ENCODE measurements at places on chromosomes 1 and 21.

DNA sequence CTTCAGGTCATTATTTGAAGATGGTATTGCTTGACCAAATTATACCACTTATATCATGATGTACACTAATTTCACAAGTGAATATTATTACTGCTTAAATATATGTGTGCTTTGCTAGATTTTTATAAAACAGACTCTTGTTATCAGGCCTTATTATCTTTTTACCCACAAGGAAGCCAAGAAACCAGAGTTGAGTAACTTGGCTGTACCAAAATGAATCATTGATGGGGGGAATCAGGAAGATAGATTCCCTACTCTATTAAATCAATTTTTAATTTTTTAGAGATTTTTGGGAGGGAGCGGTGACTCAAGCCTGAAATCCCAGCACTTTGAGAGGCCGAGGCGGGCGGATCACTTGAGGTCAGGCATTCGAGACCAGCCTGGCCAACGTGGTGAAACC, 16.0 kb upstream of the SCCPDH start:
- no peak for DNase-seq

GRCh38 chr1:224670506-224670905, 54.4 kb downstream of the CNIH3 start:
- no peak for DNase-seq

DNA sequence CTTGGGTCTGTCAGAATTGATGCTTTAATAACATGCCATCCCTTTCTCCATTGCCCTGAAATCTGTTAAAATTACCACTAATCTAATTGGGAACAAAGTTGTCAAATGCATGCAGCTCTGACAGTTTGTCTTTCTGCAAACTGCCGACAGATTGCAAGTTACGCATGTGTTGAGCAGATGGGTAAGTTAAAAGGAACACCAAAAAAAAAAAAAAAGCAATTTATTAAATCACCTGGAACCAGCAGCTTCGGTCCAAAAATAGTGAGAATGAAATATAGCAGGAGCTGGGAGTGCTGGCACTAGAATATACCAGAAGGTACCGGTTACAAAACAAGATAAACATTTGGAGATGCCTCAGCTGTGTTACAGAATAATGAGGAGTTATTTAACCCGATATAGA, 149.6 kb upstream of the C1orf87 start:
- DNase-seq = no peak

- no peak for DNase-seq
Measured at GRCh38 chr21:46018615-46019014, 37.0 kb downstream of the COL6A1 start.
